ENCODE measurements at places on chromosomes 6 and 20.

DNA sequence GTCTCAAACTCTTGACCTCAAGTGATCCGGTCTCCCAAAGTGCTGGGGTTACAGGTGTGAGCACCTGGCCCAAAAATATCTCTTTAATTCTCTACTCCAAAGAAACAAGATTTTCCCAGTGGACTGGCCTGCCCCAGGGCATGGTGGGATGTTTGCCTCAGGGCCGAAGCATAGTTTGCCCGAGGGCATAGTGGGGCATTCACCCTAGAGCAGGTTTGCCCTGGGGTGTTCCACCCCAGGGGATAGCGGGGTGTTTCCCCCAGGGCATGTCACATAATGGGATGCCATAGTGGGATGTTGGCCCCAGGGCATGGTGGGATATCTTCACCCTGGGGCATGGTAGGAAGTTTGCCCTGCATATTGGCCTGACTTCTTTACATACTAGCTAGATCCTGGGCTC is 97.2 kb downstream of the VEGFA start:
- no peak for DNase-seq

- DNase-seq, result no peak
Measured at GRCh38 chr20:4512891-4513550, 208.7 kb upstream of the PRND start.

- DNase-seq, result no peak
Measured at GRCh38 chr20:11180186-11180585, 506.4 kb upstream of the JAG1 start.

DNA sequence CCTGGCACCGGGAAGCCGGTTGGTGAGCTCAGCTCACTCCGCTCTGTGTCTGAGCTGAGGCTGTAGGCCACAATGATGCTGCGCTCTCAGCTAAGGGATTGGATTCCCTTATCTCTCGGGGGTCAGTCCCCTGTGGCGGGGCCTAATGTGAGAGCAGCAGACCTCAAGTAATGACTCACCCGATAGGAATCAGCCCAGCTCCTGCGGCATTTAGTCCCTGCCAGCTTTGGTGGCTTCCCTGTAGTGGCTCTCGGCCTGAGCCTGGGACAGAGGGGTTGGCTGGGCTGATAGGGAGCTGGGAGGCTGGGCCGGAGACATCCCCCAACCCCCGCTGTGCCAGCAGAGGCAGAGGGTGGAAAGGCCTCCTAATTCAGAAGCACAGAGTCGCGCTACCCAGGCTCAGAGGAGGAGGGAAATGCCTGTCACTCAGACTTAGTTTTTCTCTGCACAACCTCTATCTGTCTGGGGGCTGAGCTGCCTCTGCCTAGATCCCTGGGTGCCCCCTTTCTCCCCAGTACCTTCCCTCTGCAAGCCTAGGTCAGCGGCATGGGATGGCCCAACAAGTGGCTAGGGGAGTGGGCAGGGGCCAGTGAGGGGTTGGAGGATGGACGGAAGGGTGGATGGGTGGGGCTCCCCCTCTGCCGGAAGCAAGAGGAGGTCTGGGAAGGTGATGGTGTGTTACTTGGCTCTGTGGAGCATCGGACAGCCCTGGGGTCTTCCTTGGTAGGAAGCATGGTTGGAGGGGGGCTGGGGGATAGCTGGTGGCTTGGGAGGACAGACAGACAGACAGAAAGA is 92.2 kb downstream of the CDH22 start:
- DNase-seq, result peak; percentile 12

- DNase-seq, result no peak
Measured at GRCh38 chr6:107563694-107564588, 74.0 kb downstream of the SOBP start.

DNA sequence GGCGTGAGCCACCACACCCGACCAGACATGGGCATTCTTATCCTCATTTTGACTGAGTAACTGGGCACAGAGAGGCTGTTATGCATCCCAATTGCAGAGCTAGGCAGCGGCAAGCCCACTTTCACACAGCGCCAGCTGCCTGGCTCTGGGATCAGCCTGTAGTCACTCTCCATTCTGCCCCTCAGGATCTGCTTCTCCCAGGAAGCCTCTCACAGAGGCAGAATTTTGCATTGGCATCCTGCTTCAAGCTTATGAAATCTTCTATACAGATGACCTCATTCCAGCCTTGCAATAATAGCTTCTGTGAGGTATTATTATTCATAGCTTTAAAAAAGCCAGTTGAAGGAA is 37.0 kb upstream of the IER3 start:
- DNase-seq, result no peak

- peak; percentile 89 for DNase-seq
Measured at GRCh38 chr20:41034239-41034638, 5.6 kb downstream of the TOP1 start.

DNA sequence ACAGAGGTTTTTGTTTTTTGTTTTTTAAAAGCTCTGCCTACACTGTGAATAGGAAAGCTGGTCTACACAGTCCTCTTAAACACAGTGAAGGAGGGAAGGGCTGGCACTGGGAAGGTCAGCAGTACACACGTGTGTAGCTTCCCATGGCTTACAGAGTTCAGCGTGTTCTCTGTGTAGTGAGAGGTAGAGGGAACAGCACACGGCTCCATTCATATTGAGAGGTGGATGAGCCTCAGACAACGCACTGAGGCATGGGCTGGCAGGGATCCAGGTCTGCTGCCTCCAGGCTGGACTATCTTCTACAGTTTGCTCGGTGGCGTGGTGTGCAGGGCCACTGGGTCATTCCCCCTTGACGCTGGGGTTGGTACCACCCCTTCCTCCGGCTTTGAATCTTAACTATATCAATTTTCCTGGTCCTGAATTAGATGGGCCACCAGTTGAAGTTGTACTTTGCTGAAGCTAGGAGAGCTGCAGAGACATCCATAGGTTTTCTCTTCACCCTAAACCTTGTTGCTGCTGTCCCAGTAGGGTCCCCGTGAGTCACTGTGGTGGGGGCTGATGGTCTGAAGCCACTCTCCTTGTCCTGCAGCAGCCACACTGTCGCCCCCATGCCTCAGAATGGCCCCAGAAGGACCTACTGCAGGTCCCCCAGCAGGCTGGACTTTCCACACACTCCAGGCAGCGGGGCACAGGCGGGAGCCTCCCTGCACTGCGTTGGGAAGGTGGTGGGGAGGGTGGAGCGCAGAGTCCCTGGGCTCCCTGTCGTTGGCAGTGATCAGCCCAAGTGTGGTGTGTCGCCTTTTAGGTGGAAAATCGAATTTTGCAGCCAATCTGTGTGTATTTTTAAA is 2.0 kb downstream of the ARFGAP1 start:
- peak; percentile 4 for DNase-seq

GRCh38 chr20:44471481-44471882 is 4.2 kb upstream of the TTPAL start:
- peak; percentile 35 for DNase-seq

DNA sequence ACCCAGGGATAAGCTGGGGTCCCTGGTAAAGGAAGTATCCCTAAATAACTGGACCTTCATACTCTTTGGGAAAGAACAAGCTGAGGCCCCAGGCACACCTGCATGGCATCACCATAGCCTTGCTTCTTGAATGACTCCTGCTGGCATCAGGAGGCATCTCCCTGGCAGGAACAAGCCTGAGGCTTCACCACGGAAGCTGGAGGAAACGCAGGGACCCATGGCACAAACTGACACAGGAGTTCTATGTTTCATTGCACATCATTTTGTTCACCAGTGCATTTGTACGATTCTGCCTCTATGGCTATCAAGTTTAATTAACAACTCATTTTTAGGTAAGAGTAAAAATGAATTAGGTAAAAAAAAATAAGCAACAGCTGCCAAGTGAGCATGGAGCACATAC is 619 bp upstream of the PDE7B start:
- DNase-seq, result no peak

- DNase-seq, result no peak
Measured at GRCh38 chr20:41304424-41305079, 13.0 kb downstream of the ZHX3 start.

GRCh38 chr6:96468281-96468680 is 53.3 kb upstream of the UFL1 start:
- no peak for DNase-seq

GRCh38 chr20:51440589-51440988 is 101.9 kb downstream of the NFATC2 start:
- no peak for DNase-seq

GRCh38 chr20:25623225-25623735 is 534 bp downstream of the NANP start:
- peak; percentile 22 for DNase-seq

- no peak for DNase-seq
Measured at GRCh38 chr6:133827766-133828165, 61.1 kb upstream of the TCF21 start.

DNA sequence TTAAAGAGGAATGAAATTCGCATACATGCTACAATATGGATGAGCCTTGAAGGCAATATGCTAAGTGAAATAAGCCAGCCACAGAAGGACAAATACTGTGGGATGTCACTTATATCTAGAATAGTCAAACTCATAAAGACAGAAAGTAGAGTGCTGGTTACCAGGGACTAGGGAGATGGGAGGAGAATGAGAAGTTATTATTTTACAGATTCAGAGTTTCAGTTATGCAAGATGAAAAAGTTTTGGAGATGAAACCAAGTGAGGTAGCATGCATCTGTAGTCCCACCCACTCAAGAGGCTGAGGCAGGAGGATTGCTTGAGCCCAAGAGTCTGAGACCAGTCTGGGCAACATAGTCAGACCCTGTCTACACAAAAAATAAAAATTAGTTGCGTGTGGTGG is 82.5 kb upstream of the ARID1B start:
- no peak for DNase-seq

- DNase-seq, result no peak
Measured at GRCh38 chr20:36101192-36101591, 53.3 kb upstream of the EPB41L1 start.

- DNase-seq, result no peak
Measured at GRCh38 chr6:150652848-150653613, 53.3 kb downstream of the PLEKHG1 start.

GRCh38 chr20:50730765-50731054 is 670 bp upstream of the PARD6B start:
- no peak for DNase-seq

DNA sequence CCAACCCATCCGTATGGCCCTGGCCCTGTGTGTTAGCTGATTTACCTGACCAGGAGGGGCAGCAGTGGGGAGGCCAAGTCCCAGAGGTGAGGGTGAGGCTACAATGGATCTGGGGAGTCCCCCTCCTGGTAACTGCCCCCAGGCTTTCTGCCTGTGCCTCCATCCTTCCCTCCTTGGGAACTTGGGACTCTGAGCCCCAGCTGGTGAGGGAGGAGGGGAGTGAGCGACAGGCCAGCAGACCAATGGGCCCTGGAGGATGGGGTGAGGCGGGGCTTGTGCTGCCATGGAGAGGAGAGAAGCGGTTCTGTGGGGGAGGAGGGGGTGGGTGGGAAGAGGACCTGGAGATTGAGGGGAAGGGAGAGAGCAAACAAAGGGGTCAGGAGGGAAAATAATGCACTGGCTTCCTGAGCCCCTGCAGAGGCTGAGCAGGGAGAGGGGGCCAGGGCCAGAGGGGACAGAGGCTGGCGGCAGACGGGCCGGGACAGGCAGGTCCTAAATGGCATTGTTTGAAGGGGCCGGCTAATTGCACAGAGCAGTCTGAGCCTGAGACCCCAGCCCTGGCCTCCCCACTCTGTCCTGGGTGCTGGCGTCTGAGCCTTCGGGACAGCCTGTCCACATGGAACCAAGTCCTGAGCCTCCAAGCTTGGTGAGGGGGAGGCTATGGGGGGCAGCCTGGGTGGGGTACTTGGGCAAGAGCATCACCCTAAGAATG is 17.5 kb downstream of the DNMT3B start:
- DNase-seq, result no peak

DNA sequence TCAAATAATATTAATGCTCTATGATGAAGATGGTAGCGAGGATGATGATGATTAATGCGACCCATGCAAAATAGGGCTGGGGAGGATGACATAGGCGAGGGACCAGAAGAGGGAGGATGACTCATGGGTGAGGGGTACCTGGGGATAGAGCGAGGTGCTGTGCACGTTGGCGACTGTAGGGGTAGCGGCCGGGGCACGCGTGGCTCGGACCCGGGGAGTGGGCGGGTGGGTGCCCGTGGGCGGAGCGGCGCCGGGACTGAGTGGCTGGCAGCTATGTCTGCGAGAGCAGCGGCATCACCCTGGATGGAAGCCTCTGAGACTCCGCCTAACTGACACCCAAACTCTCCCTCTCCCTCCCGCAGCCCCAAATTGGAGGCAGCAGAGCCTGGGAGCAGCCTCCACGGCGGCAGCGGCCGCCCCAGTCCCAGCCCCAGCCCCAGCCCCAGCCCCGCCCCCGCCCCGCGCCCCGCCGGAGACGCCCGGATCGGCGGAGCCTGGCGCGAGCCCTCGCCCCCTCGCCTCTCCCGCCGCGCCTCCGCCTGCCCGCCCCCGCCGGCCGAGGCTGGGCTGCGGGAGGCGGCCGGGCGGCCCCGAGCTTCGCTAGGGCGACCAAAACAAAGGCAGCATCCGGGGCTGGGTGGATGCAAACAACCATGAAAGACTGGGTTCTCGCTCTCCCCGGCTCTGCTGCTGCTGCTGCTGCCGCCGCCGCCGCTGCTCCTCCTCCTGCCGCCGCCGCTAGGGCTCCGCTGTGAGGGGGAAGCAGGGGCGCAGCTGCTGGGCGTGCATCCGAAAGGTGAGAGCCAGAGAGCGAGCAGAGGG is at the start of gene RIMS1:
TSS of gene RIMS1 (plus strand) at position 367 of the 822 bp plus-strand sequence. CDS start 474 bp downstream, outside the sequence.
- DNase-seq, result no peak

DNA sequence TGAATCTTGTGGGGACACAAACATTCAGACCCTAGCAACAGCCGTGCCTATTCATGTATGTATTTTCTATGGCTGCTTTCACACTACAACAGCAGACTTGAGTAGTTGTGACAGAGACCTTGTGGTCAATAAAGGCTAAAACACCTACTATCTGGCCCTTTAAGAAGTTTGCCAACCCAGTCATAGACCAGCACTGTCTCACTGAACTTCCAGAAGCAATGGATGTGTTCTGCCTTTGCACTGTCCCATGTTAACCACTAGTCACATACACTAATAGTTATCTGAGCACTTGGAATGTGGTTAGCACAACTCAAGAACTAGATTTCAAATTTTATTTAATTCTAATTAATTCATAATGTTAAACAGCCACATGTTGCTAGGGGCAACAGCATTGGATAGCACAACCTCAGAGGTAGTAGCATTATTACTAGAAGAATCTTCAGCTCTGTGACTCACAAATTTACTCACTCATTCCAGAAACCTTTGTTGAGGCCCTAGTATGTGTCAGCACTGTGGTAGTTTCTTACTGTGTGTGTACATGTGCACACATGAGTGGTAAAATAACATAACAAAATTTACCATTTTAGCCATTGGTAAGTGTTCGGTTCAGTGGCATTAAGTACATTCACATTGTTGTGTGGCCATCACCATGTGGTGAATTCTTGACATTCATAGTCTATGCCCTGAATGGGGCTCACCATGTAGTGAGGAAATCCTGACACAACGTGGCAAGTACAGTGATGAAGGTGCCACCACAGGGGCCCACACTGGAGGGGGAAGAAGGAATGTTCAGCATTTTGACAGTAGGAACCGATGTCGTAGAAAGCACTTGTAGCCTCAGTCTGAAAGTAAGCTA is 107.3 kb downstream of the CEP57L1 start:
- no peak for DNase-seq
